8988T (cell line): ENCODE measurements at places on chromosomes 6 and 20.
A peak's percentile ranks its signal among the peaks of the same experiment; 100 is the strongest.

GRCh38 chr6:140318408-140318807 is 944.0 kb upstream of the CITED2 start:
- DNase-seq = no peak

- DNase-seq = no peak
Observed at GRCh38 chr6:149934249-149935156, 7.3 kb upstream of the ULBP2 start.

GRCh38 chr6:166333172-166333995 is 9.0 kb downstream of the SFT2D1 start:
- DNase-seq = no peak

DNA sequence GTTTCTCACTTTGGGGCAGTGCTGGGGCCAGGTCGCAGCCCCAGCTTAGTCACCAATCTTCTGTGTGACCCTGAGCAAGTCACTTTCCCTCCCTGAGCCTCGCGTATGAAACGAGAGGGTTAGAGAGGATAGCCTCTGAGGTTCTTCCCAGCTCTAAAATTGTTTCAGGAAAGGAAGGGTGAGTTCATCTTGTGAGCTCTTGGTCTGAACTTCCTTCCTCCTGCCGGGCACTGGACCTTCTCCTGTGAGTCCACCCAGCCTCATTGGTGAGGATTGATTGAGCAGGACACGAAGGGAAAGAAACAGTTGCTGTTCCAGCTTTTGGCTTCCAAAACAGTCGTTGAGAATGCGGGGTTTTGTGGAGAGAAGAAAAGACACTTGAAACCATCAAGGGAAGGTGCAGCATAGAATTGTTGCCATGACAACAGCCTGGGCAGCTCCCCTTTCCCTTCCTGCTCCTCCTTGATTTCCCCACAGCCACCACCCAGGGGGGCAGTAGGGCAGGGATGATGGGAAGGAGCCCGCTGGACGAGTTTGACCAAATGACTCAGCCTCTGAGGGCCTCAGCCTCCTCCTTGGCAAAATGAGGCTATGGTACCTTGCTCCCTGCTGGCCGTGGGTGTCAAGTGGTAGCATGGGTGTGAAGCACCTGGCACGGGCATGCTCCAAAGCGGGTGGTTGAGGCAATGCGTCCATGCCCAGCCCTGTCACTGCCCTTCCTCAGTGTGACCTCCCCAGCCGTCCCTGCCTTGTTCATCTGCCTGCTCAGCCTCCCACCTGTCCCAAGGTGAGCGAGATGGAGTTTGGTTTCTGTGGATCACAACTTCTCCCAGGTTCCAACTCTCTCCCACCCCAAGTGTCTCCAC is 107.8 kb downstream of the CDC5L start:
- no peak for DNase-seq

DNA sequence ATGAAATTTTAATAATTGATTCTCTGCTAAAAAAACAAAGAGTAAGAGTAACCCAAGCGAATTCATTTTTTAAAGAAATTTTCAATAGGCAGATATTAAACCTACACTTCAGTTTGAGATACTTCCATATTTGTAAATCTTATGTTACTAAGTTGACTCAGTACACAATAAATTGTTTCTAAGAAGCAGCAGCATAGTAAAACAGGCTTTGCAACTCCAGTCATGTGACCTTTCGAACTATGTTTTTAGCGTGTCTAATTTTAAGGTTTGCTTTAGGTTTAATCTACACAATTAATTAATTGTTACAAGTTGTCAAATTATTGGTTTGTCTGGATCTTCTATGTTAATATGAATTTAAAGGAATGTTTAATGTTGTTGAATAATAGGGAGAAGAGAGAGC is 708.9 kb upstream of the CITED2 start:
- no peak for DNase-seq

GRCh38 chr20:53221731-53222130 is 249.6 kb downstream of the TSHZ2 start:
- DNase-seq = no peak

DNA sequence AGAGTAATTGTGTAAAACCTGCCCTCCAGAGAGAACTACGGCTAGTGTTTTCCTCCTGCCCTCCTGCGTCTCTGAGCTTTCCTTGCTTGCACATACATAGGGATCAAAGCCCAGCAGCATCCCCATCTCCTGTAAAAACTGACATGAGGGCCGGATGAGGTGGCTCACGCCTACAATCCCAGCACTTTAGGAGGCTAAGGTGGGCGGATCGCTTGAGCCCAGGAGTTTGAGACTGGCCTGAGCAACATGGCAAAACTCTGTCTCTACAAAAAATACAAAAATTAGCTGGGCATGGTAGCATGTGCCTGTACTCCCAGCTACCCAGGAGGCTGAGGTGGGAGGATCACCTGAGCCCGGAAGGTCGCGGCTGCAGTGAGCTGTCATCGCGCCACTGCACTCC is 40.3 kb upstream of the SMIM29 start:
- no peak for DNase-seq

GRCh38 chr6:29491574-29491973 is 3.8 kb upstream of the MAS1L start:
- DNase-seq = no peak

DNA sequence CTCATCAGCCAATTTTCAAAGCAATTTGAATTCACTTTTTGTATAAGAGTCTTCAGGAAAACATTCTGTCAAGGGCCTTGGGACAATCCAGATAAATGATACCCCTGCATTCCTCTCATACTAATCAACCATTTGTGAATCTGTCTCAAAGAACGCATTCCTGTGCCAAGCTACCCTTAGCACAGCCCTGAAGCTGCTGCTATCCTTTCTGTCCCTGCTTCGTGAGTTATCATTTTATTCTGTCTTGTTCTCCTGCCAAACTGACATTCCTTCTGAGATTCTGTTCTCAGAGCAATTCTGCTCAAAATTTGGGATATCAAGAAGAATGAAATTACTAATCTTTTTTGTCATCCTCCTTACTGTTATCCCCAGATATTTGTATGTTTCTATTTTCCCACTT is 213.9 kb upstream of the STXBP5 start:
- no peak for DNase-seq

- DNase-seq = no peak
Observed at GRCh38 chr6:80932359-80932758, 820.1 kb downstream of the TENT5A start.

GRCh38 chr6:41039060-41039998 is at the start of gene UNC5CL:
TSS of gene UNC5CL (minus strand) at chr6:41039221. CDS start at chr6:41035074, 4,147 bp downstream.
- DNase-seq = peak; percentile 68

GRCh38 chr6:33874136-33874760 is 70.4 kb upstream of the MLN start:
- DNase-seq = no peak

GRCh38 chr6:3013486-3013885 is 13.8 kb downstream of the NQO2 start:
- no peak for DNase-seq

DNA sequence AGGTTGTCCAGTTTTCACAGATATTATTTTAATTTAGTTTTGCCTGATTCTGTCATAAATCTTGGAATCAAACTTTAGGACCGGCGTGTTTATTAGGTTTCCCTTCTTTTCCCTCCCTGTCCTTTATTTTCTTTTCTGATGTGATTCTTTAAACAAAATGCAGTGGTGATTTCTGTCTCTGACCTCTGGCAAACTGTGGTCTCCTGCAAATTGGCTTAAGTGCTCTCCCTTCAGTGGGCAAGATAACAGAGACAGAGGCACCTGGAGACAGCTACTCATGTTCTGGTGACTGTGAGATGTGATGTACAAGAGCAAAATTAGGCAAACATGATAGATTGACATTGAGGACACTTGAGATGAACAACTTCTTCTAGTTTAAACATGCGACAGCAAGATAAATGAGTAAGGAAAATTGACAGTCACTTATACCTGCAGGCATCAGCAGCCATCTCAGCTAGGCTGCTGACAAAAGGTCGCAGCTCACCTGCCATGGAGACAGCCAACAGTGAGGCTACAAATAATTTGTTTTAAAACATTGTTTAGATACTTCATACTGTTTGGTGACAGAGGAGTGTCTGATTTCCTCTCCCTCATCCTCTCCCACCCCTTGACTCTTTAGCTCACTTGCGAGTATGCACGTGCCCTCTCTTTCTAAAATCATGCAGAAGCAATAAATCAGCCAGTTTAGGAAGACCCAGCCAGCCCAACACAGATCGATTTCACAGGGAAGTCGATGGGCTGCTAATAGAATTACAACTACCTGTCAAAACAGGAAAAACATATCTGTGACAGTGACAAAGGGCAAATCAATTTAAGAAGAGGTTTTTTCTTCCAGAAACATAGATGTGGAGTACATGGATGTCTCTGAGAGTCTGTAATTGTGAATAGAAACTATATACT is 63.4 kb upstream of the MAP3K7 start:
- no peak for DNase-seq

DNA sequence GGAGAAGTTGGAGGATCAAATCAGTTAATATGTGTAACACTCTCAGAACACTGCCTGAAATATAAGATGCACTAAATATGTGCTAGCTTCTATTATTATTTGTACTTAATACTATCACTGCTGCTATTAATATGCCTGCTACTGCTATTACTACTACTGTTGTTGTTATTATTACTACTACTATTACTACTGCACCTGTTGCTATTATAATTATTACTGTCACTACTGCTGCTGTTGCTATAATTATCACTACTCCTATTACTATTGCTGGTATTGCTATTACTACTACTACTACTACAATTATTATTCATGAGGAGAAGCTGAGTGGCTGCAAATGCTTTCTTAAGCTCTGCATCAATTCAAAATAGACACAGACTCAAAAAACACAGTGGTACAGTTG is 16.7 kb upstream of the SSTR4 start:
- no peak for DNase-seq

- DNase-seq = no peak
Observed at GRCh38 chr20:46973766-46974165, 79.1 kb downstream of the EYA2 start.

GRCh38 chr6:70219943-70220613 is 82.8 kb downstream of the COL9A1 start:
- no peak for DNase-seq

DNA sequence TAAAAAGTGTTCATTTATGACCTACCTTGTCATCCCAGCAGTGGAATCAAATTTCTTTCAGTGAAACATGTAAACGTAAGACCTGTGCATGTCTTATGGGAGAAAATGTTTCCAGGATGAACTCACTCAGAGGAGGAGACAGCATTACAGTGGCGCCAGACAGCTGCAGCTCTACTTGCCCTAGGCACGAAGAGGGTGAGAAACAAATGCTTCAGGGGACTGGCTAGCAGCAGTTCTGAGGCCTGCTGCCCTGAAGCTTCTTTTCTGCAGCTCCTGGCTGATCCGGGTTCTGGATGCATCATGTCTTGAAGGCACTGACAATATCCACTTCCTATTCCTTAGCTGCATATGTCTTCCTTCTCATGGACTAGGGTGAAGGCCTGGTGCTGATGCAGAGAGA is 120.2 kb downstream of the QRSL1 start:
- DNase-seq = no peak

- peak; percentile 80 for DNase-seq
Observed at GRCh38 chr6:150599199-150600009, at the start of gene PLEKHG1. TSS of gene PLEKHG1 (plus strand) at chr6:150599885. CDS start at chr6:150733682, 133,797 bp downstream.

DNA sequence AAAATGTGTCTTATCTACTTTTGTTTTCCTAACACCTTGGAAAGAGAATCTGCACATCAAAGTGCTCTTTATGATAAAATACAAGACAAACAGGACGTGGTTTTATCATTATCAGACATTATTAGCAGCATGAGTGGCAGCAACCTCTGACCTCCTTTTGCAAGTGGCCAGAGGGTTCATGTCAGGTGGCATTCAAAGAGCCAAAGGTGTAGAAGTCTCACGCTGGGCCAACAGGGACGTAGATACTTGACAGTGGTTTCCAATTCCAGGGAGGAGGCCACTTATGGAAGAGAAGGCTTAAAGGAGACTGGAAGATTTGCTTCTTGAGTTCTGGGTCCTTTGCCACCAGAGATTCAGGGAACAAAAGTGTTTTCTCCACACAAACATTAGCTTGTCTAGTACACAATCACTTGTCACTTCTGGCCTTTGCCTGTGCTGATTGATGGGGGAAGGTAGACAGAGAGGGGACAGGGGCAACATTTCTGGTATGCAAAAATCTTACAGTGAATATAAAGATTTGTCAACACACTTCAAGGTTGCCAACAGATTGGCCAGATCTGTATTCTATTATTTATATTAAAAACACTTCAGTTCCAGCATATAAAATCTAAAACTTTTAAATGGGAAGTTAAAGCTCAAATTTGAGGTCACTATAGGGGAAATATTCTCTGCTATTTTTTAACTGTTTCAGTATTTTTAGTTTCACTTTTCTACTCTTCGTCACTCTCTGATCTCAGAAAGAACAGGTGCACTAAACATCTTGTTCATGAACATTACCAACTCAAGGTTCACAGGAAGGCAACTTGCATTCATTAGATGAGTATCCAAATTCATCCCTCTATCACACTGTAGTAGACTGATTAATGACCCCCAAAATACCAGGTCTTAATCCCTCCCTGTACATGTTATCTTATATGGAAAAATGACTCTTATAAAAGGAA is 52.1 kb upstream of the FBXO30 start:
- no peak for DNase-seq

- DNase-seq = peak; percentile 37
Observed at GRCh38 chr6:29531668-29532067, 27.9 kb downstream of the UBD start.

DNA sequence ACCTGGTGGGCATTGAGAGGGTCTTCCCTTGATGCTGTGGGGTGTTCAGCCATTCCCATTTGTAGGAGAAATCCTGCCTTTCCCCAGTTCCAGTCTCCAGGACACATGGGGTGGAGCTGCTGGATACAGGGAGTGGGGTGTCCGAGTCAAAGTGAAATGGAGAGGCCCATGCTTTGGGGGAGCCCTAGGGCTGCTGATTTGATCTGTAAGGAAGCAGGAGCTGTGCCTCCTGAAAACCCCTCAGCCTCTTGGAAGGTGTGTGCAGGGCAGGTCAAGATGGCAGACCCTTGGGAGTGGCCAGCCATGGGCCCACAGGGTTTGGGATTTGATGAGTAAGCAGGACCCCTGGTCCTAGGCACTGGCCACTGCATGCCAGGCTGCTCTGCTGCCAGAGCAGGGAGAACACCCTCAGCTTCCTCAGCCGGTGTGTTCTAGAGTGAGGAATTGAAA is 82.0 kb downstream of the SERAC1 start:
- DNase-seq = no peak

GRCh38 chr6:150250826-150251225 is 108.0 kb downstream of the PPP1R14C start:
- no peak for DNase-seq

DNA sequence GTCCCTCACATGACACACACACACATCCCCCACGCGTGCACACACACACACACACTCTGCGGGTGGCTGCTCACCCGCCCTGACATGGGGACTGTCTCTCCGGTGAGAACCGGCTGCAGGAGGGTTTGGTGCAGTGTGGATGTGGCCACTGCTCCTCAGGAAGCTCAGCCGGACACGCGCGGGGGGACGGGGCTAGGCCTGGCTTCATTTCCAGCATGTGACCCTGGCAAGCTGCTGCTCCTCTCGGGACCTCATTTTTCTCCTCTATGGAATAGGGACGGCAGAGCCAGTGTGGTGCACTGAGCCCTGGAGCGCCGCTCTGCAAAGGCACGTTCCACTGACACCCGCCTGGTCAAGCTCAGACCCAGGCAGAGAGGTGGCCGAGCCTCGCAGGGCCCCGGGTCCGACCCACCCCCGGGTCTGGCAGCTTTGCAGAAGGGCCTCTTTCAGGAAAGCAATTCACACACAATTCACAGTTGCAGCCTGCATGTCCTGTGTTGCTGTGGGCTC is 56.8 kb upstream of the SLCO4A1 start:
- no peak for DNase-seq

- DNase-seq = no peak
Observed at GRCh38 chr6:39422238-39422637, 99.7 kb upstream of the KCNK16 start.
